SJCRH30 (cell line): ENCODE measurements at places on chromosomes 16 and 17. TPM values are rescaled to one million over a fixed set of nuclear protein-coding genes. Genes with fewer than 3 reads are reported as not detected.

The ZNF423 gene
- 6.7 and 7.9 TPM in 2 replicates for total RNA-seq

The TEX14 gene
- 2.4 and 3.4 TPM in 2 replicates for total RNA-seq

The TNP2 gene
- not detected in 2 replicates for total RNA-seq

The TMEM186 gene
- total RNA-seq: 4.1 and 5.1 TPM in 2 replicates

The MPV17L gene
- total RNA-seq: not detected in 2 replicates

The PIRT gene
- total RNA-seq: not detected in 2 replicates

The GAN gene
- total RNA-seq: 7.9 and 10.0 TPM in 2 replicates

The ABCC11 gene
- 0.12 TPM in 1 of 2 replicates, not detected in the other for total RNA-seq

The SLC5A11 gene
- 0.06 and 0.25 TPM in 2 replicates for total RNA-seq

The DHRS7C gene
- not detected in 2 replicates for total RNA-seq

The GRB7 gene
- not detected in 2 replicates for total RNA-seq

The SF3B3 gene
- total RNA-seq: 270 and 318 TPM in 2 replicates

- DNase-seq: peak; percentile 72
Observed at GRCh38 chr17:73278465-73279453, 17.1 kb upstream of the CPSF4L start.

DNA sequence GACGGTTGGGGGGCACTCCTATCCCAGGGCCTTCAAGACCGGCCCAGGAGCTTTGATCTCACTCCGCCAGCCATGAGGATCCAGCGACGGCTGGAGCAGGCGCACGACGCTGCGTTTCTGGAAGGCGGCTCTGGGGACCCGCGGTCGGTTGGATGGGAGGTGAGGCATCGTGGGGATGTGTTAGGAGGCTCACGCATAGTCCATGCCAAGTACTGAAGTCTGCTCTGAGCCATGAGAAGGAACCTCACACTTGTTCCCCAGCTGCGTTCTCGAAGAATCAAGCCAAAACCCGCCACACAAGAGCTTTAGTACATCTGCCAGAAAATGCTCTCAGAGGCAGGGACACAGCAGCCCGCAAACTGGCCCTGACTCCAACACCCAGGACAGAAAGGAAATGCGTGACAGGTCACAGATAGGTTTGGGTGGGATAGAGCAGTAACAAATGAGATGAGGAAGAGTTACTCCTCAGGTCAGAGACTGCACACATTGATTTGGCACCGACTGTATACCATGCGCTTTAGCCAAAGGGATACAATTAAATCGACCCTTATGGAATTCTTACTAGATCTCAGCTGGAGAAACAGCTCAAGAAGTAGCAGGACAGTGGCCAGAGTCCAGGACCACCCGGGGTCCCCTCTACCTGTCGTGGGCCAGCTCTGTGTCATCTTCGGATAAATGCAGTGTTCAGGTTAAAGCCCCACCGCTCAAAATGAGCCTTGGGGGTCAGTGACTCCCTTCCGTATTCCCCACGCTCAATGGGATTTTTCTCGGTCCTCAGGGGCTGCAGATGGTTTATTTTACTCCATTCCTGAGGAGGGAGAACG lies 6.7 kb upstream of the GSG1L start:
- DNase-seq: no peak

DNA sequence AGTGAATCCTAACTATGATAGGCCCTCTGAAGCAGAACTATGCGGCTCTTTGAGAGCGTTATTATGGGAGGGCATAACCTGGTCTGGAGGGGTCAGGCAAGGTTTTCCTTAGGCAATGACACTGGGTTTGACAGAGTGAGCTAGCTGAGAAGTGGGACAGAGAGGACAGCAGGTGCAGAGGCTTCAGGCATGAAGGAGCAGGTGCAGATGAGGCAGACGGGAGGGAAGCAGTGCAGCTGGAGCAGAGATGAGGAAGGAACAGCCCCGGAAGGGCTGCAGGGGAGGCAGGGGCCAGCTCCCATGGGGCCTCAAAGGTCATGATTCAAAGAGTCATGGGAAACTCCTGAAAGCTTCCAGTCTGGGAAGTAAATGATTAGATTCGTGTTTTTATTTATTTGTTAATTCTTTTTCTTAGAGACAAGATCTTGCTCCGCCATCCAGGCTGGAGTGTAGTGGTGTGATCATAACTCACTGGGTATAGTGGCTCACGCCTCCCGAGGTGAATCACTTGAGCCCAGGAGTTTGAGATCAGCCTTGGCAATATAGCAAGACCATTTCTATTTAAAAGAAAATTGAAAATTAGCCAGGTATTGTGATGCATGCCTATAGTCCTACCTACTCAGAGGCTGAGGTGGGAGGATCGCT lies 5.4 kb downstream of the MARCHF10 start:
- peak; percentile 37 for DNase-seq

DNA sequence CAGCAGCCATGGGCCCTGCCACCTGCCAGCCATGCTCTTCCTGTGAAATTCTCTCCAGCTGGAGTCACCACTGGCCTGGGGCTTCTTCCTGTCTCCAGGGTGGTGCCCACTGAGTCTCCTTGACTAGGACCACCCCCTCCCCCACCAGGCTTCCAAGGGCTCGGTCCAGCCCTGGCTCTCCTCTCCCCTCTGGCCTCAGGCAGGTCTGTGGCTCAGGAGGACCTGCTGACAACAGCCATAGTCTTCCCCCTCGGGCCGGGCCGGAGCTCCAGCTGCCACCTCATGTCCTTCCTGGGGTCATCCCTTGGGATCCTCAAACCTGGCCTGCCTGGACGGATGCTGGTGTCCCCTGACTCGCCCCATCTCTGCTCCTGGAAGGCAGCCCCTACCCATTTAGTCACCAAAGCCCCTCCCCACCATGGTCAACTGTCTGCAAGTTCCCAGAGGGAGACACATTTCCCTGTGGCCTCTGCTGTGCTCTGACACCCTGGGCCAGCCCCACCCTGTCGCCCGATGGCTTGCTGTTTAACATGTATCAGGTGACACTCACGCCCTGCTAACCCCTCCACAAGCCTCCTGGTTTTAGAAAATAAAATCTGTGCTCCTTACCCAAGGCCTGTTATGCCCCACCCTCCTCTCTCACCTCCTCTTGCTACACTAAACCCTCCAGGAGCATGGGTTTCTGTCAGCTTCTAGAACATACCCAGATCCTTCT lies 186.2 kb downstream of the RBFOX3 start:
- DNase-seq: no peak

DNA sequence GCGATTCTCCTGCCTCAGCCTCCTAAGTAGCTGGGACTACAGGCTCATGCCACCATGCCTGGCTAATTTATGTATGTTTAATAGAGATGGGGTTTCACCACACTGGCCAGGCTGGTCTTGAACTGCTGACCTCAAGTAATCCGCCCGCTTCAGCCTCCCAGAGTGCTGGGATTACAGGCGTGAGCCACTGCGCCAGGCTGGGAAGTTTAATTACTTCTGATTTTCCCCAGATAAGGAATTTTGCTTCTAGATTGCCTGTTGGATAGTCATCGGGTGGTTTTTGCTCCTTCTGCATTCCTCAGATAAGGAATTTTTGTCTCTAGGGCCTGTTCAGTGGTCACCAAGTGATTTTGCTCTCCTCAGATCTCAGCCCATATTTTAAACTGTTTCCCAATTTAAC lies 112.5 kb downstream of the MAP2K4 start:
- DNase-seq: peak; percentile 49

DNA sequence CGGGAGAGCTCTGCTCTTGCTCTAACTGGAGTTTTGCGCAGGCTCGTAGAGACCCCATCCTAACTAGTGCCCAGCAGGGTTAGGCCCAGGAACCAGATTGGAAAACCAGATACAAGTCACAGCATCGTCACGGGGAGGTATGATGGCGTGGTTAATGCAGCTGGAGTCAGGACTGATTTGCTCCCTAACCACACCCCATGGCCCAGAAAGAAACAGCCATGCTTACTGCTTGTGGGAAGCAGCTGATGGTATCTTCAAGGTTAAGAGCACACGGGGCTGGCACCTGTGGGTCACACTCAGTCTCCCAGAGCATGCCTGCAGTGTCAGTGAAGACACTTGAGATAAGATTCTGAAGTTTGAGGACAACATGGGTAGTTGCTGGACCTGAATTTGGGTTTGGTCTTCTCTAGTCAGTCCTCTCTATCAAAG lies 60.2 kb downstream of the WIPI1 start:
- DNase-seq: no peak

- DNase-seq: no peak
Observed at GRCh38 chr16:10752843-10753523, 9.3 kb downstream of the NUBP1 start.

DNA sequence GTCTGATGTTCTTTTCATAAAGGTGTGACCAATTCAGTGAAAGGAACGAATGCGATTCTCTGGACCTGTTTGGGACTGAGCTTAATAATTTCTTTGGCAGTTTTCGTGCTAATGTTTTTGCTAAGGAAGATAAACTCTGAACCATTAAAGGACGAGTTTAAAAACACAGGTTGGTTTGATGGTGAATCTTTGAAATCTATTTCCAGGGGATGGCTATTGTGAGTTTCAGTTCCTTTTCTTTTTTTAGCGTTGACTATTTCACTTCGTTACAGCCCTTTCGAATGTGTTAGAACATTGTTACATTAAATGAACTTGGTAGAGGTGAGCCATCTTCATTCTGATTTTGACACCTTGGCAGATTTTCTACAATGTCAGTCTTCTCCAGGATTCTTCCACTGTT lies 1.2 kb downstream of the TNFRSF17 start:
- DNase-seq: no peak

DNA sequence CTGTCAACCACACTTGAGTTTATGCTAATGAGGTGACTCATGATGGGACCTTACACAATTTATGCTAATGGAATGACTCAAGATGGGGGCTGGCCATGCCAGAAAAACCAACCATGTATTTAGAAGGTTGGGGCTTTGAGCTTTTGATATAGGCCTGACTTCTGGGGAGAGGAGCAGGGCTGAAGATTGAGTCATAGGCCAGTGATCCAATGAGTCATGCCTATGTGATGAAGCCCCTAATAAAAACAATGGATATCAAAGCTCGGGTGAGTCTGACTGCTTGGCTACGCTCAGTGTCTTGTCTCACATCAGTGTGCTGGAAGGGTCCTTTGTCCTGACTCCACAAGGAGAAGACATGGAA lies 7.3 kb downstream of the MFSD6L start:
- no peak for DNase-seq

GRCh38 chr17:8806926-8807550 lies 7.9 kb upstream of the MFSD6L start:
- DNase-seq: peak; percentile 6

GRCh38 chr17:5127910-5128309 lies 12.1 kb downstream of the USP6 start:
- DNase-seq: no peak

GRCh38 chr17:4110152-4110551 lies 32.7 kb downstream of the ZZEF1 start:
- DNase-seq: no peak

GRCh38 chr17:61926826-61927207 lies 965 bp downstream of the INTS2 start:
- no peak for DNase-seq

GRCh38 chr16:23124315-23124714 lies 24.9 kb downstream of the USP31 start:
- DNase-seq: no peak

DNA sequence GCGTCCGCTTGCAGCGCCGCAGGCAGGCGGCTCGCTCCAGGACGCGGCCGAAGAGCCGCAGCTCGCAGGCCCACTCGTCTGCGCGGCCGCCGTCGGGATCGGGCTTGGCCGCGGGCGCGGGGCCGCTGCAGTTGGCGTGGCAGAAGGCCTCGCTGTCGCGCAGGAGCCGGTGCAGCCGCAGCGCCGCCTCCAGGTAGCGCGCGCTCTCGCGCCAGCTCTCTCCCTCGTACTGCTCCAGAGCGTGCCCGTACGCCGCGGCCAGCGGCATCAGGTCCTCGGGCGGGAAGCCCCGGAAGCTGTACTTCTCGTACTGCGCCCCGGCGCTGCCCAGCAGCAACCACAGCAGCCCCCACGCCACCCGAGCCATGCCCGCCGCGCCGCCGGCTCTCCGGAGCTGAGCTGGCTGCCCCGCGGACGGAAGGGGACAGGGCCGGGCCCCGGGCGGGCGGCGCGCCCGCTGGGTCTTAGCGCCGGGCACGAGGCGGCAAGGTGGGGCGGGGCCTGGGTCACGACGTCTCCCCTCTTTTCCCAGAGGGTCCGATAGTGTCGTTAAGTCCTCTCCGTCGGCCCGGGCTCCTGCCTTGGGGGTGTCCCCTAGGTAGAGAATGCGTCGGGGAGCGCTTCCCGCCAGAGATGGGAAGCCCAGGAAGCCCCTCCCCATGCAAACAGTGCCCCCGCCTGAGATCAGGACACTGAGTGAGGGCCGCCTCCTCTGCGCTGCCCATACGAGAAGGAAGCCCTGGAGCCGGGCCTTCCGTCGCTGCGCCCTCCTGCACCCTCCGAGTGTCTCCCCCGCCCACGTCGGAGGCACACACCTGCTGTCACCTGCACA lies at the start of gene P3H4:
Gene P3H4, minus strand, starts transcription at position 401 of the 832 bp plus-strand sequence. Its CDS starts 34 bp downstream, at position 367.
- peak; percentile 71 for DNase-seq

DNA sequence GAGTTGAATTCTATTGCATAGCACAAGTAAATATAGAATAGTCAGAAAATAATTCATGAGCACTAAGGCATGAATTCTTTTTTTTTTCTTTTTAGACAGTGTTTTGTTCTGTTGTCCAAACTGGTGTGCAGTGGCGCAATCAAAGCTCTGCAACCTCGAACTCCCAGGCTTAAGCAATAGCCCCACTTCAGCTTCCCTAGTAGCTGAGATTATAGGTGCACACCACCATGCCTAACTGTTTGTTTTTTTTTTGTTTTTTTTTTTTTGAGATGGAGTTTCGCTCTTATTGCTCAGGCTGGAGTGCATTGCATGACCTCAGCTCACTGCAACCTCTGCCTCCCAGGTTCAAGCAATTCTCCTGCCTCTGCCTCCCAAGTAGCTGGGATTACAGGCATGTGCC lies 16.6 kb downstream of the TUBD1 start:
- no peak for DNase-seq

DNA sequence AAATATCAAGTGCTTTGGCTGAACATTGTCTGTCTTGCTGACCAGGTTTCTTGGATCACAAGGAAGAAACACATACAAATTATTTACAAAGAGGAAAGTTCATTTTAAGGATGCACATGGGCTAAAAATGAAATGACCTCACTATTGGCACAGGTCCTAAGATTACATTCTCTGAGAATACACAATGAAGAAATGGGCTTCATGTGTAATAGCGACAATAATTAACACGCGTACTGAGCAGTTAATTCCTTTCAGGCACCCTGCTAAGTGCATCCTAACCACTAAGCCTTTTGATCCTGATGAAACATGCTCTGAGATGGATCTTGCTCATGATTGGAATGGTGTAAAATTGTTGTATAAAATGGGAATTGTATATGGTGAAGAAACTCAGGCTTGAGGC lies 429.0 kb downstream of the HS3ST4 start:
- DNase-seq: no peak

DNA sequence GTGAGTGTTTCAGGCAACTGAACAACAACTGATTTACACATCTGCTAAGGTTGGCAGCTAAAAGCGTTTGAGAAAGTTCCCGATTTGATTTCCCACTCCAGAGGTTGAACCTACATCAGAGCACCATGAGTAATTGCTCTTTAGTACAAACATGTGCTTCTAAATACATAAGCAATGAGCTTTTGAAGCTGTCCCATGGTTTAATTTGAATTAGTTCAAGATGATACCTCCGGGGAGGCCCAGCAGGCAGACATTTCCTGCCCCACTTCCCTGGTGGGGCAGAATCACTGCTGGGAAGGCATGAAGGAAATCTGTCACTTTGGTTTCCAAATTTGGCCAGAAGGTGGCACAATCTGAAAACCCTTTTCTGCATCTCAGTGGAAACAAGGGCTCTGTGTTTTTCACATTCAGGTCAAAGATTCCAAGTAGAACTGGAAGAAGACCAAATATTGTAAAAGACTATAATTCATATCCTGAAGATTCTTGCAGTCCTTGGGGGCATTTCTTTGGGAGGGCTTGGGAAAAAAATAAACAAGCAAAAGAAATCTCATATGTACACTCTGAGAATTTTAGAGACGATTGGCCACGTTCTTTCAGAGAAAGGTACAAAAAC lies 176.2 kb upstream of the FAM20A start:
- peak; percentile 38 for DNase-seq

- DNase-seq: no peak
Observed at GRCh38 chr16:57998486-57998885, 2.0 kb downstream of the ZNF319 start.
